ENCODE measurements at places on chromosomes 2 and 18. TPM values are rescaled to one million over a fixed set of nuclear protein-coding genes. Genes with fewer than 3 reads are reported as not detected.

NOSTRIN gene
- total RNA-seq = 45.3 TPM

IL36A gene
- not detected for total RNA-seq

GALNT14 gene
- total RNA-seq = 1.7 TPM

GLB1L gene
- 2.9 TPM for total RNA-seq

ABCB11 gene
- not detected for total RNA-seq

CERS6 gene
- 10.6 TPM for total RNA-seq

- peaks cover 1% of the 10 kb centered on the region for H3K36me3 ChIP-seq
- no peak for DNase-seq
- no peaks in the 10 kb centered on the region for H3K4me1 ChIP-seq
- H3K27ac ChIP-seq = no peak overlapping the region
- no peaks in the 10 kb centered on the region for H3K27me3 ChIP-seq
These were observed 1300.0 kb upstream of the FAM98A start for GRCh38 chr2:34899079-34899478.

DNA sequence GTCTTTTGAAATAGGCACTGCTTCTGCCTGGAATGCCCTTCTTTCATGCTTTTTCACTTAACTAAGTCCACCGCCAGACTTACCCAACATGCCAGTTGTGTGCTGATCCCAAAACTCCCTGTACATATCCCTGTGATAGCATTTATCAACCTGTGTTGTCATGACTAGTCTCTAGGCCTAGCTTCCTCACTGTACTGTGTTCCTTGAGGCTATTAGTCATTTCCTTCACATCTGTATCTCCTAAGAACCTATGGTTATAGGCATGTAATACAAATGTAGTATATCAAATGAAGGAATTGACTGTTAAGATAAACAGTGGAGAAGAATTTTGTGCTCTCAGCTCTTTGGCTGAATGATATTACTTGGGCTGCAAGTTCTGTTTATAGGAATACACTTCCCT is 184.3 kb downstream of the CYRIA start:
- H3K36me3 ChIP-seq = no peaks in the 10 kb centered on the region
- no peak overlapping the region for H3K27ac ChIP-seq
- no peaks in the 10 kb centered on the region for H3K4me1 ChIP-seq

GRCh38 chr2:128037649-128038048 is 9.8 kb upstream of the SAP130 start:
- H3K27me3 ChIP-seq = no peaks in the 10 kb centered on the region
- no peak for DNase-seq
- no peaks in the 10 kb centered on the region for H3K36me3 ChIP-seq
- no peak overlapping the region for H3K27ac ChIP-seq

DNA sequence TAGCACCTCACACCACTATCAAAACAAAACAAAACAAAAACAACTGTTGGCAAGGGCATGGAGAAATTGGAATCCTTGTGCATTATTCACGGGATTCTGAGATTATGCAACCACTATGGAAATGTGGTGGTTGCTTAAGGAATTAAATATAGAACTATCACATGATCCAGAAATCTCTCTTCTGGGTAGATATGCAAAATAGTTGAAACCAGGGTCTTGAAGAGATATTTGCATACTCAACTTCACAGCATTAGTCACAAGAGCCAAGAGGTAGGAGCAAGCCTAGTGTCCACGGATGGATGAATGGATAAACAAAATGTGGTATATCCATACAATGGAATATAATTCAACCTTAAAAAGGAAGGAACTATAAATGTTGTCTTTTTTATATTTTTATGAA is 7.0 kb downstream of the TMEM131 start:
- no peak for DNase-seq
- H3K27me3 ChIP-seq = no peaks in the 10 kb centered on the region
- H3K27ac ChIP-seq = no peak overlapping the region
- H3K4me3 ChIP-seq = no peak overlapping the region
- peaks cover 3% of the 10 kb centered on the region for H3K4me1 ChIP-seq

GRCh38 chr2:157315901-157316300 is 9.7 kb downstream of the ERMN start:
- no peaks in the 10 kb centered on the region for H3K4me1 ChIP-seq
- no peak for DNase-seq
- H3K36me3 ChIP-seq = no peaks in the 10 kb centered on the region
- H3K27me3 ChIP-seq = no peaks in the 10 kb centered on the region
- no peak overlapping the region for H3K27ac ChIP-seq

- DNase-seq = no peak
- H3K36me3 ChIP-seq = no peaks in the 10 kb centered on the region
- H3K4me1 ChIP-seq = no peaks in the 10 kb centered on the region
- H3K4me3 ChIP-seq = no peak overlapping the region
- no peaks in the 10 kb centered on the region for H3K27me3 ChIP-seq
These were observed 251.8 kb downstream of the MEIS1 start for GRCh38 chr2:66686755-66687154.

- DNase-seq = no peak
- no peak overlapping the region for H3K27ac ChIP-seq
- no peak overlapping the region for H3K4me3 ChIP-seq
- no peaks in the 10 kb centered on the region for H3K27me3 ChIP-seq
- no peaks in the 10 kb centered on the region for H3K36me3 ChIP-seq
These were observed 119.3 kb upstream of the SESTD1 start for GRCh38 chr2:179383975-179384374.

GRCh38 chr2:212973347-212973746 is 178.1 kb downstream of the IKZF2 start:
- H3K36me3 ChIP-seq = no peaks in the 10 kb centered on the region
- DNase-seq = no peak
- no peak overlapping the region for H3K4me3 ChIP-seq
- H3K27ac ChIP-seq = no peak overlapping the region

DNA sequence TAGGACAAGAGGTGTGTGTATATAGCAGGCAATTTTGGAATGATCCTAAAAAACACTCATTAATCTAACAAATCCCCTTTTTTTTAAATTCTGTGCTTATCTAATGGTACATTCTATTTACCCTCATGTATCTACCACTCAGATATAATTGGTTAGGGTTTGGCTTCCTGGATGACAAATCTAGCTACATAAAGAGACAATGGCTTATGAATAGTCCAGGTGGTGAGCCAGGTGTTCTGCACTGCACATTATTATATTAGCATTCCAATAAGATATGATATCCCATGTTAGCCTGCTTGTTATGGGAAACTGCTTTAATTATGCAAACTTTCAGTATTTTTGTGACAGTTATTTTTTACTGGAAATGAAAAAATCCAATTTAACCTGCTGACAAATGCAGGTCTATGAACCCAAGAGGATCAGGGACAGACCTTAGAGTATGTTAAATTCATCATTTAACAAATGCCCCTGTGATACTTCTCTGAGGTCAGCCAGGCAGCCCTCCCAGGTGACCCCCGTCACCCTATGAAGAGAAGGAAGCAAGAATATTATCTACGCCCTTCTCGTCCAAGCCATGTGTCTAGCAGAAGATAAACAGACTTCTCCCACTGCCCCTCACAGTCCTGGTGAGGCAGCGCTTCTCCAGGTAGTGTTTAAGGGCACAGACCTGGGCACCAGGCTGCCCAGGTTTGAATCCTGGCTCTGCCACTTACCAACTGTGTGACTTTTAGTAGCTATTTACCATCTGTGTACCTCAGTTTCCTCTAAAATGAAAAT is 83.0 kb downstream of the ADD2 start:
- DNase-seq = no peak
- H3K27me3 ChIP-seq = no peaks in the 10 kb centered on the region
- no peak overlapping the region for H3K4me3 ChIP-seq
- no peaks in the 10 kb centered on the region for H3K36me3 ChIP-seq
- no peaks in the 10 kb centered on the region for H3K4me1 ChIP-seq
- H3K27ac ChIP-seq = no peak overlapping the region

- no peaks in the 10 kb centered on the region for H3K4me1 ChIP-seq
- no peak overlapping the region for H3K4me3 ChIP-seq
These were observed 83.9 kb downstream of the PAX3 start for GRCh38 chr2:222214885-222215284.

DNA sequence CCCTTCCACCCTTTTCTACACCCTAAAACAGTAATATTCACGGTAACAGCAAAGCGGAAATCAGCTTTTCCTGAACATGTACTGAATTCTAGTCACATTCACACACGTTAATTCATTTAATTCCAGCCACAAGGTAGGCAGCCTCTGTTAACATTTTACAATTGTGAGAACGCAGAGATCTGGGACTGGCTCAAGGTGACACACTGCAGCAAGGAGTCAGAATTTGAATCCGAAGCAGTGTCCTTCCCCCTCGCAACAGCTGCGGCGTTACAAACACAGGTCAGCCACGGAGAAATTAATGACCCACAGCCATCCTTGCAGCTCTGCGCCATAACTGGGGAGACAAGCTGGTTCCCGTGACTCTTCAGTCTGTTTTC is 818 bp upstream of the SLC20A1 start:
- H3K27ac ChIP-seq = no peak overlapping the region
- DNase-seq = no peak
- peaks cover 2% of the 10 kb centered on the region for H3K27me3 ChIP-seq
- peaks cover 2% of the 10 kb centered on the region for H3K4me1 ChIP-seq
- H3K36me3 ChIP-seq = no peaks in the 10 kb centered on the region
- peak overlapping the region; percentile 51 for H3K4me3 ChIP-seq

- peak overlapping the region; percentile 67 for H3K27ac ChIP-seq
- no peaks in the 10 kb centered on the region for H3K27me3 ChIP-seq
- peak overlapping the region; percentile 74 for H3K4me3 ChIP-seq
- no peak for DNase-seq
These were observed 922 bp downstream of the HS1BP3 start for GRCh38 chr2:20649976-20650375.

DNA sequence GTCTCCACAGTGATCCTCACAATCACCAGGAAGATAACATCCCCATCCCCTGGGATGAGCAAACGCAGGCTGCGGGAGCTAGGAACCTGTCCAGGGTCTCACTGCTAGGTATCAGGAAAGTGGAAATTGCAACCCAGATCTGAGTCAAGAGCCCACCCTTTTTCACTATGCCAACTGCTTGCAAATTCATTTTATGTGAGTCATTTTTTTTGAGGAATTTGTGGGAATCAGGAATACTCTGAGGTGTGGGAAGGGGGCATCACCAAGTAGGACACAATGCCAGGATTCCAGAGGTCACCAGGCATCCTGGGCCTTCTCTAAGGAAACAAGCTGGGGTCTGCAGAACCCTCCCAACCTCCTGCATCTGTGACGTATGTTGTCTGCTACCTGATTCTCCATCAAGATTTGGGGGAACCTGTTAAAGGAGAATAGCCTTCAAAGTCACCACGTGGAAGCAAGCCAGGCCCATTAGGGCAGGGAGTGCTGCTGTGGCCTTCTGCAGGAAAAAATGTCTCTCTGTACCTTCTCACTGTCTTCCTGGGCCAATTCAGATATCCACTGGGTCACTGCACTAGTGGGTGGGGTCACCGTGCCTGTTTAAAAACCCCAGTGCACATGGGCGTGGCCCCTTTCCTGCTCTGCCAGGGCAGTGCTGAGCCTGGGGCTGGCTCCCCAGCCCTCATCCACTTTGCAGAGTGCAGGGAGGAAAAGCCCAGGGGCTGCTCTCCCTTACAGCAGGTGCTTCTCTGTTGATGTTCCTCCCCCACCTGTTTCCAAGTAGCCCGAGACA is 50.2 kb downstream of the MCFD2 start:
- H3K27me3 ChIP-seq = no peaks in the 10 kb centered on the region
- no peaks in the 10 kb centered on the region for H3K4me1 ChIP-seq
- H3K4me3 ChIP-seq = no peak overlapping the region
- DNase-seq = no peak
- H3K36me3 ChIP-seq = no peaks in the 10 kb centered on the region

DNA sequence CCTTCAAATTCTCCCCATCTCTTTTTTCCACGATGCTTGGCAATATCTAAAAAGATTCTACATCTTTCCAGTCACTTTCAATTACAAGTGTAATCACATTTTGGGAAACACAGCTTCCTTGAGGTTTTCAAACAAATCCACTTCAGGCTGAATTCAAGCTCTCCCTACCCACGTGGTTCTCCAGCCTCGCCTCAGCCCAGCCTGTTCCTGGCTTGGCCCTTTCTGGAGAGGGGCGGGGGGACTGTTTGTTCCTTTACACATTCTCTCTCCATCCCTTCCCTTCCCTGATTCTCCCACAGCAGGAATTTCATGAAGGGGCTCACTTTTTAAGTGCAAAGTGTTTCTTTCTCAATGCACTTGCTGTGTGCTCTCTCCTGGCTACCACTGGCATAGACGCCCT is 226.3 kb upstream of the SOX11 start:
- no peaks in the 10 kb centered on the region for H3K4me1 ChIP-seq
- H3K27me3 ChIP-seq = no peaks in the 10 kb centered on the region
- no peak overlapping the region for H3K4me3 ChIP-seq
- no peak for DNase-seq

- no peaks in the 10 kb centered on the region for H3K4me1 ChIP-seq
- H3K4me3 ChIP-seq = no peak overlapping the region
- no peak overlapping the region for H3K27ac ChIP-seq
- H3K36me3 ChIP-seq = no peaks in the 10 kb centered on the region
- no peak for DNase-seq
- no peaks in the 10 kb centered on the region for H3K27me3 ChIP-seq
These were observed 18.4 kb upstream of the YES1 start for GRCh38 chr18:830315-830901.

GRCh38 chr2:55150834-55151233 is 81.3 kb downstream of the CLHC1 start:
- no peak overlapping the region for H3K4me3 ChIP-seq
- H3K27ac ChIP-seq = no peak overlapping the region
- H3K4me1 ChIP-seq = peaks cover 6% of the 10 kb centered on the region
- H3K36me3 ChIP-seq = no peaks in the 10 kb centered on the region

DNA sequence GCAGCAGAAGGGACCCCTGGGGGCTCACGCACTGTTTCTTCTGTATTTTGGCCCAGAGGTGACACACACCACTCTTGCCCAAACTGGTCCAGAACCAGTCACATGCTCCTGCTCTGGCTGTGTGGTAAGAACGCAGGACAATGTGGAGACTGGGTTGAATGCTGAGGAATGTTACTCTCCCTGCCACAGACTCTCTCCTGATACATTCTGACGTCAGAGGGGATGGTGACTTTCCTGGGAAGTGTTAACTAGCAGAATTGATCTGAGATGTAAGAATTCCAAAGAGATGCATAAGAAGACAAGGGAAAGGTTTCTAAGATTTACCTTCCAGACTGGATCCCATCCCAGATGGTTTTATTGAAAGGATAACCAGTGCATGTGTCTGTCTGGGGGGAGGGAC is 100.8 kb downstream of the ASB1 start:
- no peak overlapping the region for H3K4me3 ChIP-seq
- H3K27me3 ChIP-seq = no peaks in the 10 kb centered on the region
- H3K27ac ChIP-seq = no peak overlapping the region
- H3K36me3 ChIP-seq = no peaks in the 10 kb centered on the region
- no peak for DNase-seq

DNA sequence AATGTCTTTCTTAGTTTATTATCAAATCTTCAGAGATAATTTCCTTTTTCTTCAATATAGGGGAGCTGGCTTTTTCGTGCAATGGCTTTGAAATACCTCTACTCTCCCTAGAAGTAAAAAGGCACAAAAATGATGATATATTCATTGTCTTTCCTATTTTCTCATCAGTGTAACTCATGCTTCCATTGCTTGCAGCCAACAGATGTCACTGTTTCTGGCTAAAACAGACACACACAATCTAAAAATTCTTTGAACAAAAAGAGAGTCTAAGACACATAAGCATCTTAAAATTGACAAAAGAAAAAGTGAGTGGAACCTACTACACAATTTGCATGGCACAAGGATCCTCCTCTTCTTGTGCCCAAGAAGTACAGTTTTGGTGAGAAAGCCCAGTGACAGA is 448.7 kb upstream of the VRK2 start:
- no peak for DNase-seq
- no peaks in the 10 kb centered on the region for H3K4me1 ChIP-seq
- H3K27me3 ChIP-seq = no peaks in the 10 kb centered on the region
- no peak overlapping the region for H3K27ac ChIP-seq
- H3K36me3 ChIP-seq = no peaks in the 10 kb centered on the region
